GM12891 (cell line): ENCODE measurements at places on chromosomes 5 and 9.

GRCh38 chr5:148921350-148921749, 94.9 kb downstream of the ADRB2 start:
- DNase-seq, result no peak

DNA sequence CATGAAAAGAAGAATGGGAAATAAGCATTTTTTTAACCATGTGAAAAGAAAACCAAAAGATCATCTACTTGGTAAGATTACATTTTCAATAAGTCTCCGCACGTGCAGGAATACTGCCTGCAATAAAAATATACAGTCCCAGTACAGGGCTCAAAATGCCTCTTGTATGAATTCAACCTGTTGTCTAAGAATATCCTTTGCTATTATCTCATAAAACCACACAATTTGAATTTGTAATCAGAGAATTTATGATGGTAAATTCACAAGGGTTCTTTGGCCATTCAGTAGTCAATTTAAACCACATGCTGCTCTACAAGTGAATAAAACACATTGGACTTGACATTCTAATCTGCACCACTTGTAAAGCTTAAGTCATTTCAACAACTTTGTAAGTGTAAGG, 46.6 kb downstream of the ST8SIA4 start:
- no peak for DNase-seq

DNA sequence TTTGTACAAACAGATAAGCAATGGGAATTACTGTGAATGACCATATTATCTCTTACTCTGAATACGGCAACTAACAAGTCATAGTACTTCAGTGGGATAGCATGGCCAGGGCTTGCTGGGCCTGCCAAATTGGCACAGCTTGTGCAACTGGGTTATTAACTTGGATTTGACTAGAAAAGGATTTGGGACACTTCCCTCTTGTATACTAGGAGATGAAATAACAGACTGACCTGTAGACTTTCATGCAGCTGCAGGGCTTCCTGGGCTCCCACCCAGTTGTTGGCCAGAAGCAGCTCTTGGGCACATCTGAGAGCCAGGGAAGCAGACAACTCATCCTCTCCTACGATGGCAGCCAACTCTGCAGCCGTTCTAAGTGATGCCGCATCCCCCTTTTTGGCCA, 39.8 kb downstream of the CNOT8 start:
- no peak for DNase-seq

DNA sequence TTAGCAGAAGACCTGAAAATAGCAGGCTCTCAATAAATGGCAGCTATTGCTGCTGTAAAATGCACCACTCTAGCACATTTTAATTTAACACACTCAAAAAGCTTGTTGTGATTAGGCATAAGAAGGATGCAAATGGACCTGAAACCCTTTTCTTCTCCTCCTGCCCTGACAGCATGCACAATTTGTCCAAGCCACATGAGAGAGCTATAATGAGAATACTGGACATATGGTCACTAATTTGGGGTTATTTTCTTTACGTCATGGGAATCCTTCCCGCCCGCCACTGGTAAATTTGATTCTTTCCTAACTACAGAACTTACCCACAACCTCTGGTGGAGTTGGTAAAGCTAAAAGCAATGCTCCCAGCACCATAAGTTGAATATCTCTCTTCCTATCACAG, 62.1 kb downstream of the TRIM32 start:
- DNase-seq, result no peak

GRCh38 chr9:847505-847904, 6.0 kb downstream of the DMRT1 start:
- DNase-seq, result no peak

DNA sequence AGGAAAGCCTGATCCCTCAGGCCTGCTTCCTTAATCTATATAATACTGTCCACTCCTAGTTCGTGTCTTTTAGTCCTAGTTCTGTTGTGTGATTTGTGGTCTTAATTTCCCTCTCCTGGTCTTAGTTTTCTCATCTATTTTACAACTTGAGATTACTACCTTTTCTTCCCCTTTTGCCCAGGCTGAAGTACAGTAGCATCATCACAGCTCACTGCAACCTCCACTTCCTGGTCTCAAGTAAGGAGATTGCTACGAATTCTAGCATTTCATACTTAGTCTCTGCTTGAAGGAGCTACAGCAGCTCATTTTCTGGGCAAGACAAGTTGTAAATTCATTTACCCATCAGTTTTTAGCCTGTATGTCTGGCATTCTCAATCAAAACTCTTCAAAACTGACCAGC, 5.5 kb downstream of the TRIM32 start:
- no peak for DNase-seq

- DNase-seq, result no peak
These were observed 97.5 kb upstream of the CTSV start for GRCh38 chr9:97136421-97136820.

- no peak for DNase-seq
These were observed 84.8 kb downstream of the FBXL17 start for GRCh38 chr5:108297042-108297601.

DNA sequence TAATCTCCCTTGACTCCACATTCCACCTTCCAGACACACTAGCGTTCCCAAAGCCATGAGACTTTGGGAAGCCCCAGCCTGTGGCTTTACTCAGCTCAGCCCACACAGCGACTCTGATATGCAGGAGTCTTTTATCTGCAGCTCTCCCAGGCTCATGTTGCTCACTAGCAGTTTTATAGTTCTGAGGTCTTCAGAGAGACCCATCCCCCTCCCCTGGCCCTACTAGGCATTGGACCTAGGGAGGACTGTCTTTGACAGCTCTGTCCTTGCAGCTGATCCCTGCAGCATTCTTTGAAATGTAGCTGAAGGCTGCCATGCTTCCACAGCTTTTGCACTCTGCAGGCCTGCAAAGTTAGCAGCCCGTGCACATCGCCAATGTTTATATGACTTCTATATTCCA, 19.9 kb upstream of the CYLC2 start:
- no peak for DNase-seq

GRCh38 chr5:134370311-134370870, 978 bp upstream of the UBE2B start:
- DNase-seq, result no peak

DNA sequence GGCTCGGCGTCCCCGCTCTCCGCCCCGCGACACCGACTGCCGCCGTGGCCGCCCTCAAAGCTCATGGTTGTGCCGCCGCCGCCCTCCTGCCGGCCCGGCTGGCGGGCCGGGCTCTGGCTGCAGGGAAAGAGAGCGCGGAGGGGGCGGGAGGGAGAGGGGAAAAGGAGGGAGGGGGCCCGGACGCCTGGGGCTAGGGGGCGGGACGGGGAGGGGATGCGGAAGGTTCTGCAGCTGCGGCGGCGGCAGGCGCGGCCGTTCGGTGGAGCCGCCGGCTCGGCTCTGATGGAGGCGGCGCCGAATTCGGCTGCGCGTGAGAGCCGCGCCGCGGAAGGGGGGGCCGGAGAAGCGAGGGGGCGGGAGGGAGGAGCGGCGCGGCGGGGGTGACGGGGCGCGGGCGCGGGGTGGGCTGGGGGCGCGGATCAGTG, at the start of gene MARCHF11:
MARCHF11 (minus strand) TSS at position 281 of the 425 bp plus-strand sequence; CDS start at position 65, 216 bp downstream.
- no peak for DNase-seq

DNA sequence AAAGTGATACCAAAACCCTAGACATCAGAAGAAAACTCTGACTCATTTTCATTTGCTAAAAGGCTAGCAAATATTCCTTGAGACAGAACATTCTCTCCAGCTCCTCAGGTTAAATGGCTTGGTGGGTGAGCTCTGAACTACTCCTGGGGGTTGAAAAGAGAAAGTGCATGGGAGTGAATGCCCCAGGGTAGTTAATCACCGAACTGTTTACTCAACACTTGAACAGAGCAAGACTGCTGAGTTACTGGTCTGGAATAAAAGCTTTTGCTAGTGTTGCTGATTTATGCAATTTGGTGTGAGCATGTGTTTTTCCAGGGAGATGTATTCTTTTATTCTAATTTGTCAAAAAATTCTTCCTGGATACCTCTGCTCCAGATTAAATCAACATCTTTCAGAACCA, 88.3 kb upstream of the PRDM9 start:
- no peak for DNase-seq

- no peak for DNase-seq
These were observed 4.4 kb downstream of the EIF4EBP3 start for GRCh38 chr5:140551872-140552271.

- DNase-seq, result no peak
These were observed 74.2 kb downstream of the OXCT1 start for GRCh38 chr5:41796061-41796460.

GRCh38 chr5:61139094-61139873, 23.0 kb downstream of the SMIM15 start:
- DNase-seq, result no peak

DNA sequence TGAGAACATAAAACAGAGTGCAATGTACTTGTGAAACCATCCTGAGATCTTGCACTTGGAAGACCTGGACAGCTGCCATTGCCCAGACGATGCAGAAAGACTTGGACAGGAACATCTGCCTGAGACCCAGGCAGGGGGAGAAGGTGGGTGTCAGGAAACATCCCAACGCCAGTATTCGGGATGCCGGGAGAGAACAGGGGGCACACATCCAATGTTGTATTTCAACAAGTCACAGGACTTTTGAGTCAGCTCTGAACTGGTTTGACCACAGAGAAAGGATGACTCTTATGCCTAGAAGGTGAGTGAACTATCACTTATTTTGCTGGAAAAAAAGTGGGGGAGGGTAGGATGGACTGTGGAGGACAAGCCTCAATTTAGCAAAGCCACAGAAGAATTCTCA, 124.6 kb downstream of the ROR2 start:
- DNase-seq, result no peak

DNA sequence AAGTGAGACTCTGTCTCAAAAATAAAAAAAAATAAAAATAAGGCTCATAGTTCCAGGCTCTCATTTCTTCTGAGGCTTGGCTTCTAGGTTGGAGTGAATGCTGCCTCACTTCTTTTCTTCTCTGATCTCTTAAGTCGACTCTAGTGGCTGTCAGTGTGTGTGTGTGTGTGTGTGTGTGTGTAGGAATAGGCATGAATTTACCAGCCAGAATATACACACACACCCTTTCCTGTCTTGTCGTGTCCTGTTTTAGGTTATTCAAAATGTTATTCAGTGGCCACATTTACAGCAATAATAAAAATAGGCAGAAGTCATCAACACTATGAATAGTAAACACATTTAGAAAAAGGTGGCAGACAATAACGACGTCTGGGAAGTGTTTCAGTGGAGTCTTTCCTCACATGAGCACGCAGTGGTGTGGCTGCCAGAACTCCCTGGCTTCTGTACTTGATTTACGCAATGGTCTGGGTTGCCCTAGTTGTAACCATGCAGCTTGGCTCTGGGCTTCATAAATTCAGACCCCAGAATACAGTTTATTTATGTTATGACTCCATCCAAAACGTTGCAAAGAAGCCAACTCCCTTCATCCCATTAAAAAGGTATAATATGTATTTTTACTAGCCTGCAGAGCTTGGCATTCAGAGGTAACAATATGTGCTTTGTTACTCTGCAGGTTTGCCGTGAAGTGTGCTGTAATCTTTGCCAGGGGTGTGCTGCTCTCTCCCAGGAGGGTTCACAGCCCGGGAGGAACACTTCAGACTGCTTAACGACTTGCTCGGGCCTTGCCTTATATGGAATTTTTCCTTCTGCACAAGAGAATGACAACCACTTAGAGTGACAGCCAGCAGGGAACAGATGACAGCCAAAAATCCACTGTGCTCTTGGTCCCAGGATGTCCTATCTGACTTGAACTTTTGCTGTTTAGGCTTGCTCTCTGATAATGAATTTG, 34.4 kb upstream of the PALM2AKAP2 start:
- no peak for DNase-seq

DNA sequence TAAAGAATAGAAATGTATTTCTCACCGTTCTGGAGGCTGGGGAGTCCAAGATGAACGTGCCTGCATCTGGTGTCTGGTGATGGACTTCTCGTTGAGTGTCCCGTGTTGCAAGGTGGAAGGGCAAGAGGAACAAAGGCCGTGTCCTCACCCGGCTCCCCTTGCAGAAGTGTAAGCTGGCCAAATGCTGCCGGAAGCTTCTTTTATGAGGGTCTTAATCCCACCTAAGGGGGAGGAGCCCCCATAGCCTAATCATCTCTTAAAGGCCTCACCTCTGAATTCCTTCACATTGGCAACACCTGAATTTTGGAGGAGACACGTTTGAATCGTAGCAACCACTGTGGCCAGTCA, 99.1 kb upstream of the DAP start:
- no peak for DNase-seq

DNA sequence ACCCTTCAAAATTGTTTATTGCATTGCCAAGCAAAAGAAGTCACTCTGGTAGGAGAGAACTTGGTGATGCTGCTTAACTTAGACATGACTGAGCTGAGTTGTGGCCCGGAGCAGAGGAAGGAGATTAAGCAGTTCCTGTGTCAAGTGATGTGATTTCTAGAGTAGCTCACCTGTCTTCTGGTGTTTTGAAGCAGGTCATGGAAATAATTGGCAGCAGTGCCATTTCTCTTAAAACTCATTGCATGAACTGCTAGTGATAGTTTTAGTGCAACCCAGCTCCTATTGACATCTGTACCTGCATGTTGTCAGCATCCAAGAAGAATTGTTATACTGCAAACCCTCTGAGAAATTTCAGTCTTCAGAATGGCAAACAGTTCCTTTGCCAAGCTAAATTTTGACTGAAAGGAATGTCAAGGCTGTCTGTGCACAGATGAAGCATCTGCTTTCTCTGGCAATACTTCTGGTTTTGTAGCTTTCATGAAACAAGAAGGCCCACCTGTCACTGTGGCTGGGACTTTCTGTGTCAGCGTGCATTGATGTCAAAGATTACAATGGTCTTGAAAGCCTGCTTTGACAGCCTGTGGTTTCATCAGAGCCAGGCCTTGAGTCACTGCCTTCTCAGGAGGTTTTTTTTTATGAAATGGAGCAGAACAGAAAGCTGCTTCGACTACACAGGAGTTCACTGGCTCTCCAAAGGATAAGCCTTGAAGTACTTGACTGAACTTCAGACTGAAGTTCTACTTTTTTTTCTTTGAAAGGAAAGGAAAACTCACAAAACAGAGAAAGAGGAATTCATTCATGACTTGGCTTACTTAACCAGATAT, 90.6 kb downstream of the RALGPS1 start:
- DNase-seq, result peak; percentile 42

GRCh38 chr5:107204413-107204812, 466.3 kb downstream of the EFNA5 start:
- no peak for DNase-seq

DNA sequence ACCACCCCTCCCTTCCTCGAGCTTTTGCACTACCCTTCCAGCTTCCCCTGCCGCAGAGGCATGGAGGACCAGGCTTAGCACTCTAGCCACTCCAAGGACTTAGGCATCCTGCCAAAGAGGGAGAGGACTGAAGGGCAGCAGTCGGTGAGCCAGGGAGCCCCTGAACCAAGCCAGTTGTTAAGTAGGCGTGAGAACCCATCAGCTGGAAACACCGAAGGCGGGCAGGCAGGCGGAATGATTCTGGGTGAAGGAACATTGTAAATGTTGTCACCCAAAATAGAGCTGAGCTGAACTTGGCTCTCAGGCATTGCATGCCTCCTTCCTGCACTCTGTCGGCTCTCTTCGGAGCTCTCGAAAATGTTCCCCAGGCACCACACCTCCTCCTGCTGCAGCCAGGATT, 42.8 kb downstream of the NRG2 start:
- DNase-seq, result no peak

- no peak for DNase-seq
These were observed 279 bp downstream of the GTF3C5 start for GRCh38 chr9:133031130-133031422.
